KBM-7 (cell line): ENCODE measurements at places on chromosomes 12 and 14.

- no peak for DNase-seq
These were observed 37.8 kb upstream of the FICD start for GRCh38 chr12:108477055-108477880.

GRCh38 chr12:93247313-93247991 lies 130.3 kb upstream of the NUDT4 start:
- DNase-seq = no peak

- DNase-seq = no peak
These were observed 16.0 kb upstream of the ZFP36L1 start for GRCh38 chr14:68808696-68809480.

GRCh38 chr14:97021001-97021400 lies 223.8 kb downstream of the VRK1 start:
- peak; percentile 65 for DNase-seq

DNA sequence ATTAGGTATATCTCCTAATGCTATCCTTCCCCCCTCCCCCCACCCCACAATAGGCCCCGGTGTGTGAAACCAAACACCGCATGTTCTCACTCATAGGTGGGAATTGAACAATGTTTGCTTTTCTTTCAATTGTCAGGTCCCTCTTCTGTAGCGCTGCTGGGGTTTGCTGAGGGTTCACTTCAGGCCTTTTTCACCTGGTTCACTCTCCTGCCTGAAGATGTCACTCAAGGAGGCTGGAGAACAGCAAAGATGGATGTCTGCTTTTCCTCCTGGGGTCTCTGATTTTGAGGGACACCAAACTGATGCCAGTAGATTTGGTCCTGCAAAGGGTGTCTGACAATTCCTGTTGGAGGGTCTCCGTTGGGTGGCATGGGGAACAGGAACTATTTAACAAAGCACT lies 35.8 kb downstream of the KLRK1 start:
- no peak for DNase-seq

GRCh38 chr12:92493816-92494215 lies 209.0 kb upstream of the PLEKHG7 start:
- DNase-seq = no peak

DNA sequence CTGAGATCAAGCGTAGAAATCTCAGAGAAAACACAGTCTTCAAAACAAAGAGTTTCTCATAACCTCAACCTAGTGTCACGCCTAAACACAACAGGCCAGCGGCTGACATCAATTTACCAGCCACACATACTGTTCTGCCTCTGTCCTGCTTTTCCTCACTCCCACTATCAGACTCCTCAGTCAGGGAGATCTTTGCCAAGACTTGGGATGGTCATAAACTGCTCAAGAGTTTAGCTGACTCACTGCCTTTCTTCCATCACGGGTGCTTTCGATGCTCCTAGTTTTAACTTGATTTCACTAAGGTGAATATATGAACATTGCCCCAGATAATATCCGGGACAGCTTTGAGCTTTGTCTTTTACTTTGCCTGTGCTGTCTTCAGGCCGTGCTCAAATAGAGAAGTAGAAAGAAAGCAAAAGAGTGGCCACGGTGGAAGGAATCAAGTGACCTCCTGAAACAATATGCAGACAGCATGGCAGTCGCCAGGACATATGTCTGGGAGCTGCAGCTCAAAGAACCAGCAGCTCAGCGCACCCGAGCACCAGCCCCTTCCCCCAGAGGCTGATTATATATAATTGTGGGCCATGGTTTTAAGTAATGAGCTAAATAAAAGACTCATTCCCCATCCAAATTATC lies 12.1 kb downstream of the MDM1 start:
- DNase-seq = no peak

- DNase-seq = peak; percentile 84
These were observed 72.9 kb upstream of the LTA4H start for GRCh38 chr12:96108321-96108720.

DNA sequence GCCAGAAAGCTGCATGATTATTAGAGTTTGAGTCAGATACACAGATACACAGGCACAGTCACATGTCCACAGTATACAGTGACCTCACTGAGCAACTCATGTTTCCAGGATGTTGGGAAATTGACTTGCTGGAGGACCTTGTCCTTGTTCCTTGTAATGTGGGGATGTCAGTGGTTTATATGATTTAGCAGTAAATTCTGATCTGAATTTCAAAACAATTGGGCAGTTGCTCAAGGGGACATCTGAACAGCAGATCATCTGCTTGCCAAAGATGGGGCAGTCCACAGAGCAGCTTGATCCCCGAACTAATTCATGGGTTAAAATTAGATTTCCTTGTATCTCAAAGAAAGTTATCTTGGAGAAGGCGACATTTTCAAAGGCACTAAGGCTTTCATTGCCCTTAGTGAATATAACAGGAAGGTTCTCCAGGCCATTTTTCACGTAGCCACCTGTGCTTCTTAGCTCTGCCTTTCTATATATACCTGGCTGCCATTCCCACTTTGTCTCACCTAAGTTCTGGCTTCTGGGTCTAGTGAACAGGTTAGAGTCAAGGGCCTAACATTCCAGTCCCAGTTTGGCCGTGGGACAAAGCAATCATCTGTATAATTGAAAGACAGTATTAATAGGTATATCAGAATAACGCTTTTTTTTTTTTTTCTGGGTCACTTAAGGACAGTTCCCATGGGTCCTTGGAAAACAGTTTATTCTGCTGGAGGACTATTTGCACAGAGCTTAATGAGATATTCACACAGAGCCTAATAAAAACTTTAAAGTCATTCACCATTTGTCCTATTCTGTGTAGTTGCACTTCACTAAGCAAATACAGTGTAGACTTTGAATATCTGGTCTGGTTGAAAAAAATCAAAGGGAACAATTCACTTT lies 64.9 kb upstream of the STRN3 start:
- no peak for DNase-seq

DNA sequence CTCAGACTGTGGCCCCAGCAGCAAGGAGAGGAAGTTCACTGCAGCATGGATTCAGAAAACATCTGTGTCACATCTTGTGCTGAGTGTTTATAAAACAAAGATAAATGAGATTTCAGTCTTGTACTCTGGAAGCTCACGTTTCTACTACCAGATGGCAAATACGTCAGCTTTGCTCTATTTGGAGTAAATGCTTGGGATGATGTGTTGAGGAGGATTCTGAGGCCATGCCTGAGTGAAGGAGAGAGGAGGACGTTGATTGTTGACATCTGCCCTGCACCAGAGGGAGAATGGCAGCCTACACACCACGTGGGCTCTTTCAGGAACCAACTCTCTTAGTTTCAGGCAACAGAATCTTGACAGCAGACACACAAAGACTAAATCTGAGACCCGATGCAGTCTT lies 188.9 kb downstream of the TMEM132C start:
- DNase-seq = no peak

DNA sequence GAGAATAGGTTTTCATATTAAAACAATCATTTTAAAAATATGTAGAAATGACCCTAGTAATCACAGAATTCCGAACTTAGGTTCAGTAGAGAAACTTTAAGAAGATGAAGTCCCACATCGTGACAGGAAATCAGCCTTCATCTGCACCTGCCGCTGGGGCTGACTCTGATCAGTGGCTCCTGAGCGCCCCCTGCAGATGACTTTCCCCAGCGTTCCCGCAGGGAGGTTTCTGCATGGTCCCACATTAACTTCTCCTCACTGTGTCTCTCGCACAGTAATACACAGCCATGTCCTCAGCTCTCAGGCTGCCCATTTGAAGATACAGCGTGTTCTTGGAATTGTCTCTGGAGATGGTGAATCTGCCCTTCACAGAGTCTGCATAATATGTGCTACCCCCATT lies 1131.1 kb downstream of the TMEM121 start:
- no peak for DNase-seq
